ENCODE measurements at places on chromosomes 5 and 9.

DNA sequence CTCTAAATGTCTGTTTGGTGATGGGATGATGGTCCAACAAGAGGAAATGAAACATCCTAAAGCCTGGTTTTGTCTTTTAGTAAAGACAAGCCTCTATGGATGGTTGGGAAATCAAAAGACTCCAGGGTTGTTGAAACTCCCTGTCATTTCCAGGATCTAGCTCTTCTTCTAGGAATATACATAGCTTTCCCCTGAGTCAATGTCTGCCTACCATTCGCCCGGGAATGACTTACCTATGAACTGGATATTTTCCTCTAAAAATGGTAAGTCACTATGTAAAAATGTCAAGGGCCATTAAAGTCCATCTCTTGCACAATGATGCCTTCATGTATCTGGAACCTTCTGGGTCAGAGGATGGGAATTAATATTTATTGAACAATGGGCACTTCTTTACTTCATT lies 11.1 kb upstream of the KIF12 start:
- peak; percentile 93 for DNase-seq

DNA sequence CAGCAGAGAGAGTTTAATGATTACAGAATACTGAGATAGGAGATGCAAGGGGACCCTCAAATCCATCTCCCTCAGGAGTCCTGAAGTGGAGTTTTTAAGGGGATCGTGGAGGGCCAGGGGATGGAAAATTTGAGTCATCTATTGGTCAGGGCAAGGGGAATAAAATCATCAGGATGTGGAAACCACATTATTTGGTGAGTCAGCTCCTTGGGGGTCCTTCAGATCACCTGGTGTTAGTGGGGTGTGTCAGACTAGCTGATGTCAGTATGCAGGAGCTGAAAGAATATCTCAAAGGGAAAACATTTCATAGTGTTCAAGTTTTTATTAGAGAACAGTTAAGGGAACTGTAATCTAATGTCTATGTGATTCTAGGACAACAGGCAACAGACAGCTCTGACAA lies 183.0 kb upstream of the FTMT start:
- DNase-seq, result peak; percentile 29

DNA sequence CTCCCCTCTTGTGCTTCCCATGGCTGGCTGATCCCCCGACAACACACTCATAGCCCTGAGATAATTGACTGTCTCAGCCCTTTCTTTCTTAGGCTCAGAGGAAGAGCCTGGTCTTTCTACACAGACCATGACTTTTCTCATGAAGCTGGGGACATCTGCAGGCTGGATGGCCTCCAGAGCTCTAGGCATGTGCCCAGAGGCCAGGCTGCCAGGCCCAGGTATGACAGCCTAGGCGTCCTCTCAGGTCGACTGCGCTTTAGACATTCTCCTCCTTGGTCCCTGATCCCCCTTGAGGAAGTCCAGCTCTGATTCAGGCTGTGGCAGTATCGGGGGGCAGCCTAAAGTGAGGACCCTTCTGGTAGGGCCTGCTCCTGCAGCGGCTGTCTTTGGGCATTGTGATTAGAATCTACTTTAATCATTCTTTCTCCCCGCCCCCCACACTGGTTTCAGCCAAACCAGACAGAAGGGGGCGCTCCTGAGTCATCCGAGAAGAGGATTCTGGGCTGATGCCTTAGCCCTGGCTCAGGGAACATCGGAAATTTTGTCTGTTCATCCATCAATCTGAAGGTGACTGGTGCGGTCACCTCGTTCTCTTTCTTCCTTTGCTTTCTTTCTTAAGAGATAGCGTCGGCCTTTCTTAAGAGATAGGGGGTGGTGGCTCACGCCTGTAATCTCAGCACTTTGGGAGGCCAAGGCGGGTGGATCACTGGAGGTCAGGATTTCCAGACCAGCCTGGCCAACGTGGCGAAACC lies 66.5 kb upstream of the HSPA9 start:
- DNase-seq, result peak; percentile 56

- peak; percentile 24 for DNase-seq
These were observed 1.3 kb downstream of the ENC1 start for GRCh38 chr5:74638970-74639806.

GRCh38 chr5:169893010-169893409 lies 87.3 kb downstream of the INSYN2B start:
- DNase-seq, result no peak

DNA sequence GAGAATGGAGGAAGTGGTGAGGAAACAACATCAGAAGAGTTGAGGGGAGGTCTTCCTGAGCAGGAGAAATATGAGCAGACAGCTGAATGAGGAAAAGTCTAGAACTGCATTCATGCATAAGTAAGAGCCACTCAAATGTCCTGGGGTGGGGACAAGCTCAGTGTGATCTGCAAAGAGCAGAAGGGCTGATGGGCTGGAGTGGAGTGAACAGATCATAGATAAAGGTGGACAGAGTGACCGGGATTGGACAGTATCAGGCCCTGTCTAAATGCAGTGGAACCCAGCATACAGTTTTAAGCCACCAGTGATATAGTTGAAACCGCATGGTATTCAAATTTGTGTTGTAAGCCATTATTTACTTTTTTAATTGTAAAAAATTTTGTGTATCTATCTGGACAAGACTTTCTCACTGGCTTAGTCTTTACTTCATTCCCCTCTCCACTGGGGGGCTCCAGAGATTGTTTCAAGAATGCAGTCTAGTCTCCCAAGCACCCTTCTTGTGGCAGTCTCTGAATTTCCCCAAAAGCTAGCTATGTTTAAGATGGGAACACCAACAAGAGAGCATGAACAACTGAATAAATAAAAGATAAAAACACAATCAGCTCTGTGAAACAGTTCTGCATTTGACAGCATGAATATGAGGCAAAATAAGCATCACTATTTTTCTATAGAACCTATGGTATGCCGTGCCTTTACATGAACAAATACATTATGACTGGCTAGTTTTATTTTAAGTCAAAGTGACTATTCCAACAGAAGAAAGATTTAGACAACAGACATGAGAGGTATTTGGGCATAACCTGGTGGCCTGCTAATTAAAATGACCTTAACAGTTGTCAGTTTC lies 10.7 kb upstream of the STK32A start:
- no peak for DNase-seq

- peak; percentile 10 for DNase-seq
These were observed 6.6 kb downstream of the PTGES start for GRCh38 chr9:129746092-129746777.

- no peak for DNase-seq
These were observed 12.5 kb upstream of the NOTCH1 start for GRCh38 chr9:136558373-136558772.

- DNase-seq, result no peak
These were observed 13.1 kb downstream of the GPRIN1 start for GRCh38 chr5:176596689-176597416.

- no peak for DNase-seq
These were observed 600.7 kb upstream of the SGCD start for GRCh38 chr5:155726267-155726666.

DNA sequence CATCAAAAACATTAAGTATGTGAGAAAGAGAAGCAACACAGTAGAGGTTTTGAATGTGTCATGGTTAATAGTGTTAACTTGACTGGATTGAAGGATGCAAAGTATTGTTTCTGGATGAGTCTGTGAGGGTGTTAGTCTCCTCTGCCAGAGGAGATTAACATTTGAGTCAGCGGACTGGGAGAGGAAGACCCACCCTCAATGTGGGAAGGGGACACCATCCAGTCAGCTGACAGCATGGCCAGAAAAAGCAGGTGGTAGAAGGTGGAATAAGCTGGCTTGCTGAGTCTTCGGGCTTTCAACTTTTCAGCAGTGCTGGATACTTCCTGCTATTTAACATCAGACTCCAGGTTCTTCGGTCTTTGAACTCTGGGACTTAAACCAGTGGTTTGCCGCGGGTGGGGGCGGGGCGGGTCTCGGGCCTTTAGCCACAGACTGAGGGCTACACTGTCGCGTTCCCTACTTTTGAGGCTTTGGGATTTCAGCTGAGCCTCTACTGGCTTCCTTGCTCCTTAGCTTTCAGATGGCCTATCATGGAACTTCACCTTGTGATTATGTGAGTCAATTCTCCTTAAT lies 309.9 kb upstream of the ST8SIA4 start:
- no peak for DNase-seq

GRCh38 chr5:135898651-135899050 lies 3.0 kb upstream of the IL9 start:
- DNase-seq, result no peak

DNA sequence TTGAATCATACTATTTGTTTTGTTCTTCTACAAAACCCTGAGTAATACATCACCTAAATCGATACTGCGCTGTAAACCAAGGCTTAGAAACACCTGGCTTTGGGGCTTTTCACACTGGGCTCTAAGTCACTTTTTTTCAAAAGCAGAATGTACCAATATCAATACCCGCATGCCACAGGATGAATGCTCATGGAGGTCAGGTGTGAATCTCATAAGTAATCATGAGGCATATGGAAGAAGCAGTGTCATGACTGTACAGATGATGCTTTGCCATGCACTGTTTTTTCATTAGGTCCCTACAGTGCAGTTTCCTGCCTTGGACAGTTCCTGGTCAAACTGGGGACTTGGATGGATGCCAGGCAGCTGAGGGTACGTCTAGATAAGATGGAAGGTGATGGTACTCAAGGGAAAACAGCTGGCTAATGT lies 49.0 kb upstream of the ATG10 start:
- no peak for DNase-seq

GRCh38 chr9:83339435-83339834 lies 198.8 kb downstream of the FRMD3 start:
- DNase-seq, result no peak

DNA sequence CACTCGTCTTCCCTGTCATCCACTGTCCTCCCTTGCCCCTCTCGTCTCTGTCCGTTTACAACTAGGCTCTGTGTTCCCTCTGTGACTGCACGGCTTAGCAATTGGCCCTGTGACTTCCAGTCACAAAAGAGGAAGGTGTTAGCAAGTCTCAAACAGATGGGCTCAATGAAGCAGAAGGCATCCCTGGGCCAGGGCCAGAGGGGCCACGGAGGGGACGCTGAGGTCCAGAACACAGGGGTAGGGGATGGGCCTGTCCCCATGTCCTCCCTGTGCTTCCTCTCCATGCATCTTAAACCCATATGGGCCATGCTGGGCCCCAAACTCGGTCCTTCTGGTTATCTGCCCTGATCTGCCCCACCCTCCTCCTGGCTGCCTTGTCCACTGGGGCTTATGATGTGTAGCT lies at the start of gene CD72:
TSS of gene CD72 (minus strand) at position 89 of the 403 bp plus-strand sequence. CDS start 110 bp downstream, outside the sequence.
- no peak for DNase-seq

- DNase-seq, result no peak
These were observed 28.6 kb upstream of the CDKN2AIPNL start for GRCh38 chr5:134440201-134440755.

- no peak for DNase-seq
These were observed 52.9 kb upstream of the JMY start for GRCh38 chr5:79183011-79183410.

DNA sequence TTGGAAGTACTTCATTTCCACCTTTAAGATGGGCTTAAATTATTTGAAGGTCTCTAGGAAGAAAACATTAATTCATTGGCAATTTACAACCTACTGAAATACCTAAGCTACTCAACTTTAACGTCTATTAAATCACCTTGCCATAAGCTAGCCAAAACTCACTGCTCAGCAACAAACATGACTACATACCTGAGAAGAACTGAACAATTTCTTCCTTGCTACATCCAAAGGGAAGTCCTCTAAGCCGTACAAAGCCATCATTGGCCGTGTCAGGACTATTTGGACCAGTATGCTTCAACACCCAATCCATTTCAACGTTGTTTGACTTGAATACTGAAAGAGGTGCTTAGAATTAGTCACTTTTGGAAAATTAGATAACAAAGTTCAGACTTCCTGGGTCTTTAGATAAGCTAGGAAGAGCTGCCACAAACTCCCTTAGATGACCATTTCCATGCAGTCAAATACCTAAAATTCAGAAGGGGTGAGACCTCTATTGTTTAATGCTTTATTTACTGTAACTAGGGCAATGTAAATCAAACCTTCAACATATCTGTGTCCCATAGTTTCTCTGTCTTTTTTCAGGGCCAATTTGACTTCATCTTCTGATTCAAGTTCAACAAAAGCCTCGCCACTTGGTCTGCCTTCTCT lies 2.6 kb downstream of the HNRNPH1 start:
- DNase-seq, result no peak

DNA sequence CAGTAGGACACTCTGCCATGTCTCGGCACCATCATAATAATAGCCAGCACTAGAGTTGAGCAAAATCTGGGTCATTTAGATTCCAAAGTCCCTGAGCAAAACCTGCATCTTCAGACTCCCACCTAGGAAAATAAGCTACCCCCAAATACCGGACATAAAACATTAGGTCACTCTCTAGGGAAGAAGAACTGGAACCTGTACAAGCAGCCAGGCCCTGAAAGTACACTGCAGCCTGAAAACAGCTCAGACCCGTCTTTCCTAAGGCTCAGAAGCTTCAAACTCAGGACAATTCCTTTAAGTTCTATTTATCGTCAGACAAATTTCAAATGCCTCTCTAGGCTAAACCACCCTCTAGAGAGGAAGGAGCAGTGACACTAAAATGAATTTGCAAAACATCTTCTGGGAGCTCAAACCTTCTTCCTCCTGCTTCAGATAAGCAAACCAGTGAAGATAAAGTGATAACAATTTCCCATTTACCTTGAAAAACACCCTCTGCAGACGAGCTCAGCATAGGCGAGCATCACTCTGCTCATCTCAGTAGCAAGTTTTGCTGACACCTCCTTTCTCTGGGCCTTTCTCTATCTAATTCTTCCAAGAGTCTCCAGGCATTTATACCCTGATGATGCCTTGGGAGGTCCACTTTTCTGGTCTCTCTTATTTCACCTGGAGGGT lies 34.0 kb downstream of the ADAM19 start:
- DNase-seq, result no peak

- peak; percentile 46 for DNase-seq
These were observed 277.6 kb upstream of the ADAMTS16 start for GRCh38 chr5:4862500-4862899.

GRCh38 chr5:113902917-113903660 lies 389.6 kb downstream of the YTHDC2 start:
- DNase-seq, result no peak

DNA sequence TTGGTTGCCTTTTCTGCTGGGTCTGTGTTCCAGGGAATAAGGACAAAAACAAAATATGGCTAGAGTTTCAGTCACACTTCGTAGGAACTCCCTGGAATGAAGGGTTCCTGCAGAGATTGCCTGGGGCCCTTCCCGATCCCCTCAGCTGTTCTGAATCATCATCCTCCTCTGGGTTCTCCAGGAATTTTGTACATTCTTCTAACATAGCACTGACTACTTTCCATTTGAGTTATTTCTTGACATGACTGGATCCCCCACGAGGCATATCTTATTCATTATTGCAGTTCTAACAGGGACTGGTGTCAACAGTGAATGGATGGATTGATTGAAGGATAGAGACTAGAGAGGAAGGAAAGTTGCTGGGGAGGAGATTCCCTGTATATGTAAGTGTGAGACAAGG lies 49.2 kb upstream of the TNC start:
- peak; percentile 91 for DNase-seq

DNA sequence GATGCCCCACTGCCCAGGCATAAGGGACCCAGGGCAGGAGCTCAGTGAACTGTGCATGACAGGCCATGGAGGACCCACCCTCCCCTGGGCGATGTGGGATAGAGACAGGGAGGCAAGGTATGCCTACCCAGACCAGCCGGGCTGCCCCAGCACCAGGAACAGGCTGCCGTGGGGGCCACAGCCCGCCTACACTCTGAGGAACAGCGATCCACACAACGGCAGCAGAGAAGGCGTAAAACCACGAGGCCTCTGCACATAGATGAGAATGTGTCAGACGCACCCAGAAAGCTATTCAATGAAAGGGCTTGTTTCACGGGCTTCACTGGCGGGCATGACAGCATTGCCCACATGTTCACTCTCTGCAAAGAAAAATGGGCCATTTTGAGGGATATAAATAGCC lies 49.5 kb downstream of the SEMA4D start:
- DNase-seq, result no peak

- no peak for DNase-seq
These were observed 24.6 kb downstream of the CCNH start for GRCh38 chr5:87388129-87388528.
